DMS79 (cell line): ENCODE measurements at places on chromosomes 6 and 20.

DNA sequence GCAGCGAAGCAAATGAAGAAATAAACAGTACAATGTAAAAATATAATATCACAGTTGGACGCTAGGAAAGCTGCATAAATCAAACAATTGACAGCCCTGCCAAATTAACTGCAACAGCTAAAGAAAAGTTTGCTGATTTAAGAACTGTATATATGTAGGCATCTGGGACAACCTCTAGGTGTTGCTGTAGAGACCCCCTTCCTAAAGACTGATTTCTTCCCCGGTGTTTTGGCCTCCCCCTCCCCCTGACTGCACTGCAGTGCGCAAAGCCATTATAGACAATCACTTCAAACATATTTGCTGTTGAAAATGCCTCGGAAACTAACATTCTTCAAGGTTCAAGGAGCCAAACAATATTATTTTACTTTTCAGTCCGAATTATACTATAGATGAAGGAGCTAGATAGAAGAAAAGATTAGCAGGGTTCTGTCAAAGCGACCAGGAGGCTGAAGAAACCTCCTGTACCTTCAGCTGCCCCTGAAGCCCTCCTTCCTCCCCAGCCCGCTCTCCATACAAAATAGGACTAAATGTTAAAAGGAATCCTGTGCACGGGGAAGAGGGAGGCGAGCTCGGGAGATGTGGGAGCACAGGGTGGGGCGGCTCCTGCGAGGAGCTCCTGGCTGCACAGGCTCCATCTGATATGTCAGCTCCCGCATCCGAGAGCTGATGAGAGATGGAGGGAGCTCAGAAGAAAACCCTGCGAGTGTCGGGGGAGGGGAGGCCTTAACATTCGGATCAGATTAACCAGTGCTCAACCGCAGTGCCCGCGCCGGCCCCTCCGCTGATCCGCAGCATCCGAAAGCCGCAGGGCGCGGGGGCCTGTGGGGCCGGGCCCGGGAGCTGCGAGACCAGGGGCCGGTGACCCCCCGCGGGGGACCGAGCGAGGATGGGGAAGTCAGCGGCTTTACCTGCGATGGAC lies 822 bp downstream of the ELOVL4 start:
- DNase-seq = peak; percentile 44

- no peak for DNase-seq
Observed at GRCh38 chr6:52020945-52021570, 66.4 kb downstream of the PKHD1 start.

- DNase-seq = no peak
Observed at GRCh38 chr6:143485967-143486366, 25.6 kb downstream of the FUCA2 start.

DNA sequence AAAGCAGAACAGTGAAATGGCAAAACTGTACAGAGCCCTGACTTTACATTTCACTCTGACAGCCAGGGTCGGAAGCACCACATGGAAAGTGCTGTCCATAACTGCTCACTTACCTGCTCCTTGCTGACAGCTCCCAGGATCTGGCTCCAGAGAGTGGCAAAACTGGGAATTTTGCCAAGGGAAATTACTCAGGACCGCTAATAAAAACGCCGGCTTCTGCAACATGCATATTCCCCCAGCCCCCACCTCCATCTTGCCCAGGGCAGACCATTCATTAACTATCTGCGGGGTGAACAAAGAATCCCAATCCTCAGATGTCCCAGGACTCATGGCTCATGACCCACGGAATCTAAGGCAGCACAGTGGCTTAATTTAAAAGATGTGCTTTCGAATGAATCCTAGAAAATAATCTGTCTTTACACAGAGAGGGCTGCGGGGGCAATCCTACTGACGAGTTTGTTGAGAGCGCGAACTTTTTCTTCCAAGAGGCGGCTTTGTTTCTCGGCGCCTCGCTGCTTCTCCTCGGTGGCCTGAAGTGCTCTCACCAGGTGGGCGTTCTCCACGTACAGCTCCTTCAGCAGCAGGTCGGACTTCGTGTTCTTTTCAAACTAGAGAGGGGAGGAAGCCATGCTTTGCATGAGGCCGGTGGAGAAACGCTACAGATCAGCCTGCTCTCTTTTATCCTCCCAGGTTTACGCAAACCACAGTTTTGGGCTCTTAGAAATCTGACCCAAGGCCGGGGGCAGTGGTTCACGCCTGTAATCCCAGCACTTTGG lies 45.8 kb downstream of the GINS1 start:
- DNase-seq = peak; percentile 59

DNA sequence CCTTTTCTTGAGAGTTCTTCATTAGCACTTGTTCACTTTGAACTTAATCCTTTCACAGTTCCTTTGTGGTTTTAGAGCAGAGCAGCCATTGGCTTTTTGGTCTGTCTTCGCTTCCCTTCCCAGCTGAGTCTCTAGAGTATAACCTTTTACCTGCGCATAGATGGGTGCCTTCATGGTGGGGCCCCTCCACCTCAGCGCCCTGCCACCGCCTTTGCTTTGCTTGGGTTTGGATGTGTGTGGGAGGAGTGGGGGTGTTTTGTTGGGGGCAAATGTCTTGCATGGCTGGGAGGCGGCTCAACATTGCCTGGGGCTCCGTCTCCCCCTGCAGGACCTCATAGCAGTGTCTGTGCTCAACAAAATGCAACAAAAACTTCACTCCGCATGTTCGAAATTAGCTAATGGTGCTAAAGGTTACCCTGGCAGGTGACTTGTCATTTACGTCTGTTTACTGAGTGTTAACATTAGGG lies 11.9 kb downstream of the PYGB start:
- no peak for DNase-seq

GRCh38 chr20:50197463-50198179 lies 7.0 kb downstream of the CEBPB start:
- DNase-seq = no peak

- no peak for DNase-seq
Observed at GRCh38 chr6:158595223-158595622, 35.3 kb downstream of the TMEM181 start.

DNA sequence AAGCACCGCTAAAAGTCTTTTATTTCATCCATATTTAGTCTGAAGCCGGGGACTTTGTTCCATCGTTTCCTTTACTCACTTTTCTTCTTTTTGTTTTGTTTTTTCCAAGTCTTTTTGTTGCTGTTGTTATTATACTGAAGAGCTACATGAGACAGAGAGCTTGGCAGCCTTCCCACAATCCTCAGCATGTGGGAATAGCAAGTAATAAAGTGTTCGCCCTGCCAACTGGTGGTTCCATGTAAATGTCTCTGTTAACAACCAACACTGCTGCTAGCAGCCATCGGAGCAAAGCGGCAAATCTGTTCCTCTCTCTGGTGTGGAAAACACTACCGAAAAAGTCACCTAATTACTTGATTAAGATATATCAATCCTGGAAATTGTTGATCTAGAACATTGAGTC lies 437.8 kb upstream of the ID4 start:
- DNase-seq = no peak

- DNase-seq = no peak
Observed at GRCh38 chr6:13759025-13759424, 47.4 kb upstream of the RANBP9 start.

DNA sequence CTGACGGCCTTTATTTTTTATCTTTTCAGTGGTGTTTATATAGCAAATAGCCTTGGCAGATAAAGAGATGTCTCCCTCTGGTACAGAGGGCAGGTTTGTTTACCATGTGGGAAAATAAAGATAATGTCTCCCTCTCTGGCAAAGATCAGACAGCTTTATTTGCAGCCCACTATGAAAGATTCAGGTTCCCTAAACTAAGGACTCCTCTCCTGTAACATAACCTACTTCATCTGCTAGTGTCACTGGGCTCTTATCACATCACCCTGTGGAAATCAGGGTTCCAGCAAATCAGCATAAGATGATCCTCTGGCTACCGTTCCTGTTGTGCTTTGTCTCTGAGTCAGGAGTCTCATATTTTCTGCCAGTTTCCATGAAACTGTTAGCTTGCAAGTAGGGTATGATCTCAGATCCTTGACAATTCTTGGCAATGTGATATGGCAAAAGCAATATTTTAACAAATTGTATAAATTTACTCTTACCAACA lies 3.1 kb downstream of the FBXL4 start:
- no peak for DNase-seq

DNA sequence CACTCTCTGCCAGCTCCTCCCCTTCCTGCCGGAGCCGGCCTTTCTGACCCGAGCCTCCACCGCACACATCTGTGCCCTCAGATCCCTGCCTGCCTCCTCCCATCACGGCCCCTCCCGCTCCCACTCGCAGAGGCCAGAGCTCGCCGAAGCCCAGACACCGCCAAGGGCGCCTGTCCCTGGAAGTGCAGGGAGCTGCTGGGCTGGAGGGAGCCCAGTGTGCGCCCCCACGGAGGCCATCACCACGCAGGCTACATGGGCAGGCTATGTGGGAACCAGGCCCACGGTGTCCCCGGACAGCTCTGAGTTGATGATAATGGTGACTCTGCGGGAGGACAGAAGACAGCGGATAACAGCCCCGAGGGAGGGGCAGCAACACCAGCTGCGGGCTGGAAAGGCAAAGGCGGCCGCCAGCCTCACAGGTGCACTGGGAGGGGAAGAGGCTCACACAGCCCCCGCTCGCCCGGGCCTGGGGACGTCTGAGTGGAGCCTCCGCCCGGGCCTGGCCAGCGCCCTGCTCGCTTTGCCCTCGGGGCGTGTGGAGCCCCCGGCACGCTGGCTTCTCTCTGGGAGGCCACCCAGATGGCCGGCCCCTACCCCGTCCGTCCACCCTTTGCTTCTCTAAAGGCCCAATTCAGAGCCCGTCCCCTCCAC lies 154.9 kb downstream of the DLL1 start:
- no peak for DNase-seq

- DNase-seq = no peak
Observed at GRCh38 chr6:43966853-43967718, 160.2 kb downstream of the MRPL14 start.

DNA sequence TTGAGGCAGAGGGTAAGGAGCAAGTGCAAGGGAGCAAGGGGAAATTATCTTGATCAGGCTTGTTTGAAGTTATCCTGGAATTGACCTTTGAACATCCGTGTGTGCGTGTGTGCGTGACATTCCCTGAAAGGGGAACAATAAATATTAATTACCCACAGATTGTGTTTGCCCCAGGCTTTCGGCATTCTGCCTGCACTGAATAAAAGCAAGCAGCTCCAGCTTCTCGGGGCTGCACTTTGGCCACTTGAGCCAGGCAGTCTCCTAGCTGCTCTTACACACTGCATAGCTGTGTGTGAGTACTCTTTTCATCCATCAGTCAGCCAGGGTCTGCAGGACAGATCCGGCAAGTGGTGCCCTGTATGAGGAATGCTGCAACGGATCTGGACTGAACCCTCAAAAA lies 107.7 kb upstream of the BTN3A2 start:
- no peak for DNase-seq
